ENCODE measurements at places on chromosomes 3 and 15.

DNA sequence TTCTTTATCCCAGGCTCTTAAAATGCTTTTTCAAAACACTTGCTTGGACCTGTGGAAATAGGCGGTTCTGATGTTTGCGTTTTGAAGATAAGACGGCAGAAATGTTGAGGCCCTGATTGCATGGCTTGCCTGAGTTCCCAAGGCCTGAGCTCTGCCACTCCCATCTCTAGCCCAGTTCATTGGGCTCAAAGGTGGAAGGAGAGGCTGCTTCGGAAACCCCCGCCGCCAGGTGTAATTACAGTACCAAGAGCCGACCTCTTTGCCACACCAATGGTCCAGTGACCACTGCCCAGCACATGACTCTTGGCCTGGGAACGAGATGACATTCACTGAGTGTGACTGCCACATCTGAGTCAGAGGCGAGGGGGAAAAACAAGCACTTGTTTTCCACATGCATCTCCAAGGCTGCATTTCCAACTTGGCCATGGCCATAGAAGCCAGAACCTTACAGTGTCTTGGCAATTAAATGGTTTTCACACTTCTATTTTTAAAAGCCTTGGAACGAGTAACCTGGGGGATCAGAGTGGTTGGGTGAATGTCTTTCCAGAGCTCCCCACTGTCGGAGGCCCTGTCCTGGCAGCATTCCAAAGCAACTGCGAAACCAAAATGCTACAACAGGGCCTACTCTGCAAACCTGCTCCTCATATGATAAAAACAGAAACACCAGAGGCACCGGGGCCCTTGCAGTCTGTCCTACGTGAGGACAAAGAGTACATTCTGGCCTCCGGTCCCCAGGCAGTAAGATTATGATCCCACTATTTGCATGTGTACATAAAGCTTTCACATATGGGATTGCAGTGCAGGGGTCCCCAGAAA, 63.8 kb upstream of the CGNL1 start:
- no peak for DNase-seq

DNA sequence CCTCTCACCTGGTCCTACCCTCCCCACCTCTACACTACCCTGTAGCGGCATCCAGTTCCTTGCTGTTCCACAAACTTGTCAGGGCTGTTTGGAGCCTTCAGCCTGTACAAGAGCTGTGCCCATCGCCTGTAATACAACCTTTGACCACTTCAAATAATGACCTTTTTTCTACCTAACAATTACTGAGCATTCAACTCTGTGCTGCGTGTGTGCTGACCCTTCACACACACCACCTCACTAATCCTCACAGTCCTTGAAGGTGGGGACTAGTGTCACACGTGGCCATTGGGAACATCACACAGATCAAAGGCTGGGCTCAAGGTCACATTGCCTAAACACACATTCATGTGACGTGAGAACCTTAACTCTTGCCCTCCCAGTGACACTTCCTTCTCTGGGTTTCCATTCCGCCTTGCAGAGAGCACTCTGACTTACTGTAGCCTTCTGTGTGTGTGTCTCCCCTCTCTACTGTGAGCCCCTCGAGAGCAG, 3.1 kb downstream of the C3orf20 start:
- DNase-seq, result peak; percentile 18

GRCh38 chr3:12810961-12811360, 14.5 kb downstream of the CAND2 start:
- no peak for DNase-seq

DNA sequence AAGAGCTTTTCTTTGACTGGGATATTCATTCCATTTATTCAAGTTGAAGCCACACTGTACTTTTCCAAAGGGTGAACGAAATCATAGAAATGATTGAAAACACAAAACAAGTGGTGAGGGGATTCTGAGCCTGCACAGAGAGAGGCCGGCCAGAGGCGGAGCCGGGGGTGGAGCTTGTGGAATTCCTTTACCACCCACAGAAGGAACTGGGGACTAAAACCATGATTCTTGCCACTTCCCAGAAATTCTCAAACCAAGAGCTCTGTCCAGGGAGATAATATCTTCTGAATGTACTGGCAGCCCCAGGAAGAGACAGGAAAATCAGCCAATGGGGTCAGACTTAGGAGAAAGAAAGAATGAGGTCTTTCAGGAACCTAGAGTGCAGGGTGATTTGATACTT, 20.8 kb downstream of the FBN1 start:
- DNase-seq, result no peak

GRCh38 chr3:126514161-126514560, 3.4 kb downstream of the UROC1 start:
- DNase-seq, result no peak

GRCh38 chr3:149790268-149790667, 2.1 kb downstream of the ANKUB1 start:
- no peak for DNase-seq

- no peak for DNase-seq
These were observed 124.0 kb downstream of the ATP1B3 start for GRCh38 chr3:142000325-142000870.

GRCh38 chr3:127101411-127102187, 91.3 kb upstream of the PRR23E start:
- no peak for DNase-seq

DNA sequence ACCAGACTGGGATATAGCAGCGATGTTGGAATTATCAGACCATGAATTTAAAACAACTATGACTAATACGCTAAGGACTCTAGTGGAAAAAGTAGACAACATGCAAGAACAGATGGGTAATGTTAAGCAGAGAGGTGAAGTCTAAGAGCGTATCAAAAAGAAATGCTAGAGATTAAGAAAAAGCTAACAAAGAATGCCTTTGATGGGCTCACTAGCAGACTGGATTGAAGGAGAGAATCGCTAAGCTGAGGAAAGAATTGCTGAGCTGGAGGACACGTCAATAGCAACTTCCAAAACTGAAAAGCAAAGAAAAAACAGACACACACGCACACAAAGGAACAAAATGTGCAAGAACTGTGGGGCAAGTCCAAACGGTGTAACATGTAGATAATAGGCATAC, 20.0 kb upstream of the CMTM6 start:
- no peak for DNase-seq

DNA sequence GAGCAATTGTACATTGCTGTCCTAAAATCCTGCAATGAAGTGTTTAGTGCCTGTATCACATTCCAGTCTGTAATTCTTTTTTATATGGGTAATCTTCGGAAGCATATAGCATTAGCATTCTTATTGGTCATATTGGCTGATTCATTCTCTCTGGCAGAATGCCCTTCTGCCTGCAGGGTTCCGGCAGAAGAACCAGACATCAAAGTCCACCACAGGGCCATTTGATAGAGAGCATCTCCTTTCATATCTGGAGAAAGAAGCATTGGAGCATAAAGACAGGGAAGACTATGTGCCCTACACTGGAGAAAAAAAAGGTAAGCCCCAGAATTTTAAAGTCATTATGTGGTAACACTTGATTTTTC, 39.6 kb downstream of the TMOD3 start:
- DNase-seq, result no peak

DNA sequence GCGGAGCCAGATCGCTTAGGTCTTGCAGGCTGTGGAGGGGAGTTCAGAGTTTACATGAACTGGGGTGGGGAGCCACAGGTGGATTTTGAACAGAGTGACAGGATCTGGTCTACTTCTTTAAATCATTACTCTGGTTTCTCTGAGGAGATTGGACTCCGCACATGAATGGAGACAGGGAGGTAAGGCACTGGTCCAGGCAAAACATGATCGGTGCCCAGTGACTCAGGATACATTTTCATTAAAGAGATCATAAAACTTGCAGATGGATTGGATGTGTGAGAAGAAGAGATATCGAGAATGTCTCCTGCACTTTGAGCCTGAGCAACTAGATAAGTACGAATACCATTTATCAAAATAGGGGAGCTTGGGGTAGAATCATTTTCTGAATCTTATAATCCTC, 61.8 kb upstream of the CMSS1 start:
- no peak for DNase-seq

GRCh38 chr15:59873644-59874272, 130.4 kb upstream of the FOXB1 start:
- no peak for DNase-seq

GRCh38 chr3:112128843-112129727, 4.0 kb downstream of the GCSAM start:
- DNase-seq, result no peak

DNA sequence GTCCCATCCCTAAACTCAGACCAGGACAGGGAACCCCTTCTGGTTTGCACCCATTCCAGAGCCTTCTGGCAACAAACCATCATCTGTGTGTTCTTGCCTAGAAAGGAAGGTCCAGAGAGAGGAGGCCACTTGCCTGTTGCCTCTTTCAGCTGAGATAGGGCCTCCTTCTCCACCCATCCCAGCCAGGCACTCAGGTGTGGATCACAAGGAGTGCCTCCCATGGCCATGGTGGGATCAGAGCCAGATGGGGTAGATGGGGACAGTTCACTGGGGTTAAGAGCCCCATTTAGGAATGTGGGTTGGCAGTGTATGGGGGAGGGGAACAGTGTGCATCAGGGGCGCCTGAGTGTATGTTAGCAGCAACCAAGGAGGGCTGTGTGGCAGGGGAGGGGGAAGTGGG, 8.9 kb upstream of the CTDSPL start:
- DNase-seq, result no peak

- DNase-seq, result no peak
These were observed 237.3 kb upstream of the ZBTB20 start for GRCh38 chr3:115384381-115384780.

DNA sequence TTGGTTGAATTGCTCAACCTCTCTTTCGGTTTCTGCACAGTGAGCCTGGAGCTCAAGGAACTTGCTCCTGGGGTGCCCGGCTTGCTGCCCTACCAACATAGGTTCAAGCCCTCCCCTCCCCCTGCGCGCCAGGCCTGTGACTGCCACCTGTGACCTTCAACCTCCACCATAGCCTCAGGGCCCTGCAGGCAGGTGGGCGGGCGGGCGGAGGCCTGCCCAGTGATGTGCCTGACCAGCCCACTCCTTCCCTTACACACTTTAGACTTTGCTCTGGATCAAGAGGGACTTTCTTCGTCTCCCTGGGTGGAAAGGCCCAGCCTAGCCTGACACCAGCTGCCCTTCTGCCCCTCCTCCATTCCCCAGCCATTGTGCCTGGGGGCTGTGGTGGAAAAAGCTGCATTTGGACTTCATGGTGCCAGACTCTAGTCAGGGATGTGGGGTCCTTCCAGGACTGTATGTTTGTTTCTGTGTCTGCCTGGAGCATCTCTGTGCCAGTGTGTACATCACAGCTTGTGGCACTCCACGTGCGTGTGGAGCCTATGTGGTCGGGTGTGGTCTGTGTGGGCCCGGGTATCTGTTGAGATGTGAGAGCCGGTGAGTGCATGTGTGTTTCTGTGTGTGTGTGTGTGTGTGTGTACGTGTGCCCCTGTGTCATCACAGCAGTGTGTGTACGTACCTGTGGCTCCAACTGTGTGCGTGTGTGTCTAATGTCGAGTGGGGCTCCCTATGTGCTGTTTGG, 9.5 kb downstream of the PRKCD start:
- no peak for DNase-seq

GRCh38 chr15:56034514-56034913, 41.1 kb upstream of the NEDD4 start:
- DNase-seq, result no peak

- DNase-seq, result no peak
These were observed 25.5 kb upstream of the KLF13 start for GRCh38 chr15:31300981-31301672.

- DNase-seq, result no peak
These were observed 334.2 kb upstream of the SEMA6D start for GRCh38 chr15:47383102-47383501.

GRCh38 chr3:141373232-141373631, 4.9 kb downstream of the ZBTB38 start:
- DNase-seq, result no peak

DNA sequence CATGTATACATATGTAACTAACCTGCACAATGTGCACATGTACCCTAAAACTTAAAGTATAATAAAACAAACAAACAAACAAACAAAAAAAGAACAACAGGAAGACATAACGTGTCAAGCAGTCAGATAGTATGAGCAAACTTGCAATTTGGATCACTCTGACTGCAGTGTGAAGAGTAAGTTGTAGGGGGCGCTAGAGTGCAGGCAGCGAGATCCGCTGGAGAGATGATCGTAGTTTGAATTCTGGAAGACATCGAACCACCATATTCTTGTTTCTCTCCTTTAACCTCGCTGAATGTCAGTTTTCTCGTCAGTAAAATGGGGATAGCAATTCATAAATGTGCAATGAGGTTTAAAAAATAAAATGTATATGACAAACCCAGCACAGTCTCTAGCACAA, 165.2 kb upstream of the LMCD1 start:
- no peak for DNase-seq

- DNase-seq, result no peak
These were observed 22.6 kb downstream of the SRP14 start for GRCh38 chr15:40016224-40016865.

DNA sequence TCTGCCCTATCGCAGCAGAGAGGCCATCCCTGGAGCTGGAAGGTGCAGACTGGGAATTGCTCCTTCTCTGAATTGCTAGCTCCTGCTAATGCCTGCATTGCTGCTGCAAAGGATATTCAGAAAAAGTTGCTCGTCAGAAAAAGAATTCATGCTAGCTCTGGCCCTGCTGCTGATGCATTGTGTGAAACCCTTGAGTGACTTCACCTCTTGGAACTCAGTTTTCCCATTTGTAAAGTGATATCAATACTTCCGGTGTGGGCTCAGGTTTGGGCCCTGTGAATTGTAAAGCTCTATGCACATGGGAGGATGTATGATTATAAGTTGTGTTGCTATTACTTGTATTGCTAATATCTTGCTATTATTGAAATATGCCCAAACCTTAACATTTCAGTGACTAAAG, 11.4 kb downstream of the SQOR start:
- no peak for DNase-seq

GRCh38 chr15:96353930-96354730, 23.6 kb downstream of the NR2F2 start:
- peak; percentile 29 for DNase-seq

GRCh38 chr15:51801391-51801835, 28.0 kb upstream of the TMOD3 start:
- DNase-seq, result peak; percentile 23

GRCh38 chr15:69897471-69898237, 200.1 kb downstream of the TLE3 start:
- DNase-seq, result no peak

DNA sequence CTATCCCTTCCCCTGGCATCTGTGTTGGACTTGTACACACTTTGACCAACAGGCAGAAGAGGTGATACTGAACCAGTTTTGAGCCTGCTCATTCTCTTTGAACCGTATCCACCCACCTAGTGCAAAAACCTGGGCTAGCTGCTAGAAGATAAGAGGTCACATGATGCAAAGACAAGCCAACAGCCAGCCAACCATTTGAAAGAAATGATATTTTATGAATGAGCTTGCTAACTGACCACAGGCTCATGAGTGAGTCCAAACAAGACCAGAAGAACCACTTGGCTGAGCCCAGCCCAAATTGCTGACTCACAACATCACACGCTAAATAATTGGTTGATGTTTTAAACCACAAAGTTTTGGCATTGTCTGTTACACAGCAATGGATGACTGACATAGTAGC, 74.0 kb upstream of the CTNNB1 start:
- no peak for DNase-seq
